A549 treated with ZK216348 at 1 μM for 4 hours (cell line): ENCODE measurements at places on chromosomes 2 and 18. TPM values are rescaled to one million over a fixed set of nuclear protein-coding genes. Genes with fewer than 3 reads are reported as not detected.

SIGLEC15 gene
- total RNA-seq: 0.05 to 0.12 TPM in 2 of 5 replicates, not detected in the others

TEX44 gene
- total RNA-seq: not detected in 5 replicates

SERPINB13 gene
- total RNA-seq: not detected in 5 replicates

UGT1A4 gene
- total RNA-seq: not detected in 5 replicates

CNDP1 gene
- not detected in 5 replicates for total RNA-seq

BOD1L2 gene
- total RNA-seq: not detected in 5 replicates

UGT1A10 gene
- 0.18 to 0.52 TPM (median 0.23 TPM) in 3 of 5 replicates, not detected in the others for total RNA-seq

NR4A2 gene
- total RNA-seq: 1.4 to 3.8 TPM (median 2.1 TPM) in 5 replicates

HOXD3 gene
- 0.14 to 0.32 TPM in 2 of 5 replicates, not detected in the others for total RNA-seq

FHOD3 gene
- 2.3 to 3.5 TPM (median 2.8 TPM) in 5 replicates for total RNA-seq

MAP3K19 gene
- total RNA-seq: not detected in 5 replicates

EPB41L3 gene
- 0.21 to 1.0 TPM (median 0.43 TPM) in 4 of 5 replicates, not detected in the other for total RNA-seq

METAP1D gene
- total RNA-seq: 2.0 to 4.7 TPM (median 3.1 TPM) in 5 replicates

CD226 gene
- total RNA-seq: 0.07 to 0.19 TPM (median 0.17 TPM) in 4 of 5 replicates, not detected in the other

RAD51AP2 gene
- total RNA-seq: not detected in 5 replicates
